ENCODE measurements at places on chromosomes 16 and 17. TPM values are rescaled to one million over a fixed set of nuclear protein-coding genes. Genes with fewer than 3 reads are reported as not detected.

GRCh38 chr17:80261159-80261894, 675 bp downstream of the RNF213 start:
- DNase-seq = peak; percentile 75
- peaks cover 17% of the 10 kb centered on the region for H3K36me3 ChIP-seq
- peak overlapping the region; percentile 94 for H3K4me3 ChIP-seq
- peaks cover 68% of the 10 kb centered on the region for H3K4me1 ChIP-seq
- H3K27ac ChIP-seq = peak overlapping the region; percentile 83

DNA sequence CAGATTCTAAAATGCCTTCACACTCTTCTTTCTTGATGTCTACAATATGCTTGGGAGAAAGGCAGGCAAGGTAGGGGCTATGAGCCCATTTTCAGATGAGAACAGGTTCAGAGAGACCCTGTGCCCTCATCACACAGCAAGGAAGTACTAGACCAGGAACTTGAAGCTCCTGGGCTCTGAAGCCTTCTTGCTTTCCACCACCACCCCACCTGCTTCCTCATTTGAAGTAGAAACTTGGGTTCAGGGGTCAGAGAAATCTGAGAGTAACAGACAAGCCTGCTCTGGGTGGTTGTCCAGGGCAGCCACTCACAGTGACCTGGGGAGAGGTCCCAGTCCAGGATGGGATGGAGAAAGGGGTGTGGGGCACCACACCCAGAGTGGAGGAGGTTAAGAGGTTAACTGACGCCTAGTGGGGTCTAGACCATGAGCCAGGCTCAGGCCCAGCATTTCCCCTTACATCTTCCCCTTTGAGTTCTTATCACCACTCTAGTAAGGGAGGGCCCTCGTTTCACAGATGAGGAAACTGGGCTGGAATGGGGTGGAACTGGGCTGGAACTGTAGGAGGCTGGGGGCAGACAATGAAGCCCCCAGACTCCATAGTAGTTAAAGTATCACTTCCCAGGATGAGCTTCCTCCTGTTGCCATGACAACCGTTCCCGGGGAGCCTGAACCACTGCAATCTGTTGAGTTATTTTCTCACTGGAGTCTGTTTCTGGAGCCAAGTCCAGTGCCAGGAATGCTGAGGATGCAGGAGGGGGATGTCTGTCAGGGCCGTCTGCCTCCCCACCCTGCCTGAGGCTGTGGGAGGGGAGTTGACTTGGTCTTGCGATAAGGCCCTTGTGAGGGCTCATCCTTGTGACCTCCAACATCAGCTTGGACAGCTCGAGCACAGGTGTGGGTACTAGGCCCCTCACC, 16.2 kb upstream of the PHF12 start:
- H3K27ac ChIP-seq = no peak overlapping the region
- no peaks in the 10 kb centered on the region for H3K36me3 ChIP-seq
- no peaks in the 10 kb centered on the region for H3K4me1 ChIP-seq
- H3K4me3 ChIP-seq = no peak overlapping the region
- peaks cover 17% of the 10 kb centered on the region for H3K27me3 ChIP-seq
- no peak for DNase-seq

GRCh38 chr16:48810436-48810802, 200.4 kb upstream of the N4BP1 start:
- H3K27me3 ChIP-seq = peaks cover 33% of the 10 kb centered on the region
- H3K36me3 ChIP-seq = no peaks in the 10 kb centered on the region
- no peak overlapping the region for H3K4me3 ChIP-seq
- H3K4me1 ChIP-seq = no peaks in the 10 kb centered on the region

- H3K4me1 ChIP-seq = no peaks in the 10 kb centered on the region
- H3K27me3 ChIP-seq = peaks cover 21% of the 10 kb centered on the region
Observed at GRCh38 chr16:84252184-84252583, 12.4 kb upstream of the KCNG4 start.

- peaks cover 47% of the 10 kb centered on the region for H3K4me1 ChIP-seq
- H3K27me3 ChIP-seq = no peaks in the 10 kb centered on the region
- peak overlapping the region; percentile 25 for H3K27ac ChIP-seq
- peaks cover 4% of the 10 kb centered on the region for H3K36me3 ChIP-seq
- no peak for DNase-seq
Observed at GRCh38 chr17:51032850-51033249, 87.8 kb downstream of the SPAG9 start.

- DNase-seq = no peak
- H3K4me3 ChIP-seq = no peak overlapping the region
- no peaks in the 10 kb centered on the region for H3K36me3 ChIP-seq
- H3K27ac ChIP-seq = no peak overlapping the region
- no peaks in the 10 kb centered on the region for H3K27me3 ChIP-seq
Observed at GRCh38 chr16:49369651-49370611, 3.7 kb upstream of the C16orf78 start.

DNA sequence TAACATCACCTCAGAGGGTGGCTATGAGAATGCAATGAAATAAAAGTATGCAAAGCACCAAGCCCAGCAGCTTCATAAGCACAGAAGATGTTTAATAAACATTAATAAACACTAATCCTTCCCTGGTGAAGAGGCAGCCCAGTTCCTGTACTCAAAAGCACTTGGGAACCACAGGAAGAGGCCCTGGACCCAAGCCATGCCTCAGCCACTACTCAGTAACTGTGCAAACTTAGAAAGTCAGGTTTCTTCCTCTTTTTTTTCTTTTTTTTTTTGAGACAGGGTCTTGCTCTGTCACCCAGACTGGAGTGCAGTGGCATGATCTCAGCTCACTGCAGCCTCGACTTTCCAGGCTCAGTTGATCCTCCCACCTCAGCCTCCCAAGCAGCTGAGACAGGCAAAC, 5.3 kb downstream of the ARHGAP17 start:
- no peak overlapping the region for H3K27ac ChIP-seq
- H3K27me3 ChIP-seq = no peaks in the 10 kb centered on the region
- peaks cover 83% of the 10 kb centered on the region for H3K4me1 ChIP-seq
- H3K36me3 ChIP-seq = peaks cover 4% of the 10 kb centered on the region
- H3K4me3 ChIP-seq = no peak overlapping the region

DNA sequence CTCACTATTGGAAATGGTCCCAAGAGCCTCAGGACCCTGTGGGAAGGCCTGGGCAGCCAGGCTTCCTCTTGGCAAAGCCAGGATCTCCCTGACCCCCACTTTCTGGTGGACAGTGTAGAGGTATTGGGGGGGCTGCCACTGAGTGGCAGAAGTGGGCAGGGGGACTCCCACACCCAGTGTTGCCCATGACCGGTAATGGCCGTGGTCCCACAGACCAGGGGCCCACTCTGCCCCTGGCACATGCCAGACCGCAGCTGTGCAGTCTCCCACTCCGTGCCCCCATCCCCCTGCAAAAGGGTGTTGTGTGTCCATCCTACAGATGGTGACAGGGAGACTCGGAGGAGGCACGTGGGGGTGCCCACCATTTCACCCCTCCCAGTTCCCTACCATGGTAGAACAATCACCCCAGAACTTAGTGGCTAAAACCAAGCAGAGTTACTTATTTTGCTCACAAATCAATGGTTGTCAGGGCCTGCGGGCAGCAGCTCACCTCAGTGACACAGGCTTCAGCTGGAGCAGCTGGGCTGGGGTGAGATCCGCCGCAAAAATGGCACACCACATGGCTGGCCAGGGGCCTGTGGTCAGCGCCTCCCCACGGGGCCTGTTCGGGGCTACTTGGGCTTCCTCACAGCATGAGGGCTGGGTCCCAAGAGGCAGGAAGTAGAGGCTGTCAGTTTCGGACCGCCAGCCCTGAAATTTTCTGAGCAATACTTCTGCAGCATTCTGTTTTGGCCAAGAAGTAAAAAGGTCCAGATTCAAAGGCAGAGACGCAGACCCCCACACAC, 59.0 kb upstream of the ZNF469 start:
- no peak for DNase-seq
- H3K4me1 ChIP-seq = no peaks in the 10 kb centered on the region
- H3K4me3 ChIP-seq = no peak overlapping the region
- no peaks in the 10 kb centered on the region for H3K36me3 ChIP-seq
- H3K27me3 ChIP-seq = no peaks in the 10 kb centered on the region

DNA sequence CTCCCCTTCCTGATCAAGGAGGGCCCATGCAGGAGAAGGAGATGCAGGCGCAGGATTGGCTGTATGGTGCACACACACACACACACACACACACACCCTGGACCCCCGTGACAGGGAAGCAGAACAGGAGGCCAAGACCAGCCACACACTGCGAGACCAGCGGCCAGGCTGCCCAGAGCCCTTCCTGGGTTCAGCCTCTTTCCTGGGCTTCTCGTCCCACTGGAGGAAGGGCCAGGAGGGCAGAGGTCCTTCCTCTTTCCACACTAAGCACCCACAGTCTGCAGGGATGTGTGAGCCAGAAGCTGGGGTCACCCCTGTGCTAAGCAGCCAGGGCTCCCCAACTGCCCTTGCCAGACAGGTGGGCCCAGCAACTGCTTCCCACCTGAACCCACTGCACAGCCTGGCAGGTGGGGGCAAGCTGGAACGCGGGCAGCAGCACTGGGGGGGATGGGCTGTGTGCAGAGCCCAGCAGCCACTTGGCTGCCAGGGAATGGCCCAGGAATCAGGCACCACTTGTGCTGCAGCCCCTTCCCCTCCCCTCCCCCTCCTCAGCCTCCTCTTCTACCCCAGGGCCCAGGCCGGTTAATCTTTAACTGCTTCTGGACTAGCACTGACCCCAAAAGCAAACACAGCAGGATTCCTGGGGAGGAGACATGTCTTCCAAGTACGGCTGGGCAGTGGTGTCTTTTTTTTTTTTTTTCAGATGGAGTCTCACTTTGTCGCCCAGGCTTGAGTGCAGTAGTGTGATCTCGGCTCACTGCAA, 44.6 kb upstream of the SLC38A10 start:
- H3K4me1 ChIP-seq = peaks cover 7% of the 10 kb centered on the region
- H3K27ac ChIP-seq = no peak overlapping the region
- no peaks in the 10 kb centered on the region for H3K36me3 ChIP-seq
- H3K4me3 ChIP-seq = no peak overlapping the region
- peaks cover 40% of the 10 kb centered on the region for H3K27me3 ChIP-seq

GRCh38 chr17:83026311-83026811, 53.0 kb upstream of the METRNL start:
- H3K36me3 ChIP-seq = no peaks in the 10 kb centered on the region
- no peak overlapping the region for H3K27ac ChIP-seq
- H3K4me3 ChIP-seq = peak overlapping the region; percentile 5
- H3K27me3 ChIP-seq = peaks cover 7% of the 10 kb centered on the region
- no peak for DNase-seq

GRCh38 chr17:48678141-48678971, 44.0 kb downstream of the PRAC1 start:
- no peak overlapping the region for H3K27ac ChIP-seq
- H3K36me3 ChIP-seq = no peaks in the 10 kb centered on the region
- peak; percentile 86 for DNase-seq
- peak overlapping the region; percentile 64 for H3K4me3 ChIP-seq
- H3K27me3 ChIP-seq = peaks cover 49% of the 10 kb centered on the region

DNA sequence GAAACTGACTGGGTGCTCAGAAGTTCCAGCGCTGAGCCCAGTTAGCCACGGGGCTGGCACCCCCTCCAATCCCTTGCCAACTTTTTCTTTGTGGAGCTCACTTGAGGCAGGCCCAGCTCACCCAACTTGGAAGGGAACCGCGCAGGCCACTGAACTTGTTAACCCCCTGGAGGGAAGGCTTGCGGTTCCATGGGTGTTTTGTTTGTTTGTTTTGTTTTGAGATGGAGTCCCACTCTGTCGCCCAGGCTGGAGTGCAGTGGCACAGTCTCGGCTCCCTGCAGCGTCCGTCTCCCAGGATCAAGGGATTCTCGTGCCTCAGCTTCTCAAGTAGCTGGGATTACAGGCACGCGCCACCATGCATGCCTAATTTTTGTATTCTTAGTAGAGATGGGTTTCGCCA, 34.1 kb upstream of the NDRG4 start:
- H3K36me3 ChIP-seq = no peaks in the 10 kb centered on the region
- peaks cover 7% of the 10 kb centered on the region for H3K4me1 ChIP-seq
- H3K4me3 ChIP-seq = no peak overlapping the region
- no peak for DNase-seq
- H3K27ac ChIP-seq = no peak overlapping the region
- H3K27me3 ChIP-seq = peaks cover 70% of the 10 kb centered on the region

Gene PTX4
- not detected for total RNA-seq

Gene VAMP2
- total RNA-seq = 73.6 TPM

Gene SLFN12L
- 73.6 TPM for total RNA-seq

Gene CCDC78
- 3.9 TPM for total RNA-seq

Gene NEUROD2
- not detected for total RNA-seq

Gene APOH
- not detected for total RNA-seq

Gene MT4
- total RNA-seq = not detected

Gene NDUFAB1
- 73.5 TPM for total RNA-seq

Gene HASPIN
- 25.7 TPM for total RNA-seq
